ENCODE measurements at places on chromosomes 7 and 10. TPM values are rescaled to one million over a fixed set of nuclear protein-coding genes. Genes with fewer than 3 reads are reported as not detected.

- H3K4me3 ChIP-seq: no peak overlapping the region
- H3K4me1 ChIP-seq: no peaks in the 10 kb centered on the region
- no peak overlapping the region for H3K27ac ChIP-seq
- H3K36me3 ChIP-seq: no peaks in the 10 kb centered on the region
Observed at GRCh38 chr10:74718208-74718607, 108.2 kb upstream of the KAT6B start.

GRCh38 chr7:117021366-117021765 is 68.1 kb downstream of the ST7 start:
- H3K27ac ChIP-seq: peak overlapping the region; percentile 54
- no peaks in the 10 kb centered on the region for H3K4me1 ChIP-seq
- no peaks in the 10 kb centered on the region for H3K27me3 ChIP-seq
- no peak for DNase-seq
- no peaks in the 10 kb centered on the region for H3K36me3 ChIP-seq

DNA sequence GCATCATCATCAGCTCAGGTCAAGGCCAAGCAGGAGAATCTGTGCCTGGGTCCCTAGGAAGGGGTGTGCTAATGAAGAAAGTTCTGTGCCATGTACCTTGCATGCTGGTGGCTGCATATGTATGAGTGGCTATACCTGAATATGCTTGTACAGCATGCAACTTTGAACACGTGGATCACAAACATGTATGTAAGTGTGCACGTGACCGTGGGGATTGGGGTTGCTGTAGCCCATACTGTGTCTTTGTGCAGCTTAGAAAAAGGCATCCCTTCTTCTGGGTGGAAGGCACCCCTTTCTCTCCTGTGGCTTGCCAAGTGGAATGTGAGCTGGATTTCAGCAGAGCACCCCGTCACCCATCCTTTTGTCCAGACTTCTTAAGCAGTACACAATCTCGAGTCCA is 13.8 kb downstream of the EMX2 start:
- H3K27me3 ChIP-seq: no peaks in the 10 kb centered on the region
- no peak for DNase-seq
- no peak overlapping the region for H3K27ac ChIP-seq
- H3K36me3 ChIP-seq: no peaks in the 10 kb centered on the region
- no peak overlapping the region for H3K4me3 ChIP-seq
- H3K4me1 ChIP-seq: peaks cover 8% of the 10 kb centered on the region

- H3K27ac ChIP-seq: no peak overlapping the region
- H3K27me3 ChIP-seq: no peaks in the 10 kb centered on the region
- no peak overlapping the region for H3K4me3 ChIP-seq
Observed at GRCh38 chr7:44967571-44968446, 11.0 kb downstream of the MYO1G start.

- no peaks in the 10 kb centered on the region for H3K27me3 ChIP-seq
- no peaks in the 10 kb centered on the region for H3K36me3 ChIP-seq
- H3K4me1 ChIP-seq: no peaks in the 10 kb centered on the region
- no peak overlapping the region for H3K27ac ChIP-seq
- H3K4me3 ChIP-seq: no peak overlapping the region
- no peak for DNase-seq
Observed at GRCh38 chr7:71746006-71746405, 614.1 kb downstream of the GALNT17 start.

SPDYE2B gene
- not detected for total RNA-seq

DNA sequence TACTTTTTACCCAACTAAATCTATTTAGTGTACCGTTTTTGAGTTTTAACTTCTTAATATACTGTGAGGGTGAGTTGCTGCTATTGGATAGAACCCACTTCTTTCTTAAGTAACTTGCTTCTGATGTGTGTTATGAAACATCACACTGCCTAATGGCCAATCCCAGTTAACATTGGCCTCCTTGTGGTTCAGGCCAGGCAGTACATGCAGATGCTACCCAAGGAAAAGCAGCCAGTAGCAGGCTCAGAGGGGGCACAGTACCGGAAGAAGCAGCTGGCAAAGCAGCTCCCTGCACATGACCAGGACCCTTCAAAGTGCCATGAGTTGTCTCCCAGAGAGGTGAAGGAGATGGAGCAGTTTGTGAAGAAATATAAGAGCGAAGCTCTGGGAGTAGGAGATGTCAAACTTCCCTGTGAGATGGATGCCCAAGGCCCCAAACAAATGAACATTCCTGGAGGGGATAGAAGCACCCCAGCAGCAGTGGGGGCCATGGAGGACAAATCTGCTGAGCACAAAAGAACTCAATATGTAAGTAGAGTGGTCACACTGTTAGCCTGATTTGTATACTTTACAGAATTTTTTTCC is 39.7 kb downstream of the TES start:
- no peaks in the 10 kb centered on the region for H3K27me3 ChIP-seq
- no peak for DNase-seq
- H3K27ac ChIP-seq: no peak overlapping the region
- no peaks in the 10 kb centered on the region for H3K36me3 ChIP-seq
- H3K4me1 ChIP-seq: no peaks in the 10 kb centered on the region
- no peak overlapping the region for H3K4me3 ChIP-seq

- no peak for DNase-seq
- H3K4me1 ChIP-seq: no peaks in the 10 kb centered on the region
- no peak overlapping the region for H3K4me3 ChIP-seq
- no peaks in the 10 kb centered on the region for H3K36me3 ChIP-seq
Observed at GRCh38 chr7:106462365-106462859, 177.6 kb upstream of the NAMPT start.

- no peak overlapping the region for H3K27ac ChIP-seq
- DNase-seq: no peak
- no peaks in the 10 kb centered on the region for H3K27me3 ChIP-seq
- no peak overlapping the region for H3K4me3 ChIP-seq
- no peaks in the 10 kb centered on the region for H3K4me1 ChIP-seq
- H3K36me3 ChIP-seq: no peaks in the 10 kb centered on the region
Observed at GRCh38 chr10:75639736-75640135, 208.3 kb downstream of the LRMDA start.

DNA sequence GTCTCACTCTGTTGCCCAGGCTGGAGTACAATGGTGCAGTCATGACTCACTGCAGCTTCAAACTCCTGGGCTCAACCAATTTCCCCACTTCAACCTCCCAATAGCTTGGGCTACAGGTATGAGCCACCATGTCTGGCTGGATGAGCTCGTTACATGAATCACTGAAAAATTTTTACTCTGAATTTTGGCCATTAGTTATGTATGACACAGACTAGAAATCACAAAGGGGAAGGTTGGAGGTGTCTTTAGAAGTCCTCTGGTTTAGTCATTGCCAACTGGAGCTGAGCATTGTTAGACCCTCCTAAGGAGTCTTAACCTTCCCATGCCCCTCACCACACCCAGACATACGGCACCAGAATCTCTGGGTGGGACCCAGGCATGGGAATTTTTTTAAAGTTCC is 34.7 kb downstream of the SVIL start:
- no peak overlapping the region for H3K4me3 ChIP-seq
- H3K27me3 ChIP-seq: no peaks in the 10 kb centered on the region
- no peaks in the 10 kb centered on the region for H3K36me3 ChIP-seq
- peaks cover 7% of the 10 kb centered on the region for H3K4me1 ChIP-seq
- H3K27ac ChIP-seq: peak overlapping the region; percentile 78

DNA sequence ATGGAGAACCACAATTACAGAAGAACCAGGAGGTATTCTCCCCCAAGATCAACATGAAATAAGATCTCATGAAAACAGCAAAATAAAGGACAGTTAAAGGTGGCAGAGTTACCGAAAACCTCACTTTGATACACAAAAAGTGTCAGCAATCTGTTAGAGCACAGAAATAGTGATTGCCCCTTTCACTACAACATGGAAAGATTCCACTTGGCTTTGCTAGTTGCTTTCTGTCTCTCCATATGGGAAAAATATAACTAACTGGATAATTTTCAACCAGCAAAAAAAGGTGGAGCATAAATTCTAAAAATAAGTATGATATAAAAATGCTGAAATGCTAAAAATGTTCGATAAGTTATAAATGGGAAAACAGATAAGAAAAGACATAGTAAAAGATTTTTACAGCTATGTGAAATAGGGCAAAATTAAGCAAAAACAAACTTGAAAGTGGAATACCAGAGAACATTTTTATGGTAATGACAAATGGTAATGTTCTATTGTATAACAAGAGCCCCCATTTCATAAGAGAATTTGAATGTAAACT is 90.2 kb downstream of the GPR85 start:
- H3K27ac ChIP-seq: no peak overlapping the region
- H3K27me3 ChIP-seq: no peaks in the 10 kb centered on the region
- DNase-seq: no peak
- no peaks in the 10 kb centered on the region for H3K4me1 ChIP-seq

DNA sequence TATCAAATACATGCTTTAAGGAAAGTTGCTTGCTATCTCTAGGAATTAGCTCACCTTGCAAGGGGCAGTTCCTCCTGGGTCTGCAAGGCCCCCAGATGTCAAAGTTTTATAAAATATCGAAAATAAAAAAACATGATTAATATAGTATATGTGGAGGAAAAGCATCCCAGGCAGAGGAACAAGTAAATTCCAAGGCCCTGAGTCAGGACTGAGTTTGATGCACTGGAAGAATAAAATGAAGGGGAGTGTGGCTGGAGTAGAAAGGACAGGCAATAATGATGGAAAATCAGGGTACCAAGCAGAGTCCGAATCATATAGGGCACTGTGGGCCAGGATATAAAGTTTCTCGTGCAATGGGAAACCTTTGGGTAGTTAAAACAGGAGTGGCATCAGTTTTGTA is 112.4 kb upstream of the EEPD1 start:
- no peak overlapping the region for H3K4me3 ChIP-seq
- H3K36me3 ChIP-seq: no peaks in the 10 kb centered on the region
- no peaks in the 10 kb centered on the region for H3K4me1 ChIP-seq
- H3K27ac ChIP-seq: no peak overlapping the region
- H3K27me3 ChIP-seq: no peaks in the 10 kb centered on the region

DNA sequence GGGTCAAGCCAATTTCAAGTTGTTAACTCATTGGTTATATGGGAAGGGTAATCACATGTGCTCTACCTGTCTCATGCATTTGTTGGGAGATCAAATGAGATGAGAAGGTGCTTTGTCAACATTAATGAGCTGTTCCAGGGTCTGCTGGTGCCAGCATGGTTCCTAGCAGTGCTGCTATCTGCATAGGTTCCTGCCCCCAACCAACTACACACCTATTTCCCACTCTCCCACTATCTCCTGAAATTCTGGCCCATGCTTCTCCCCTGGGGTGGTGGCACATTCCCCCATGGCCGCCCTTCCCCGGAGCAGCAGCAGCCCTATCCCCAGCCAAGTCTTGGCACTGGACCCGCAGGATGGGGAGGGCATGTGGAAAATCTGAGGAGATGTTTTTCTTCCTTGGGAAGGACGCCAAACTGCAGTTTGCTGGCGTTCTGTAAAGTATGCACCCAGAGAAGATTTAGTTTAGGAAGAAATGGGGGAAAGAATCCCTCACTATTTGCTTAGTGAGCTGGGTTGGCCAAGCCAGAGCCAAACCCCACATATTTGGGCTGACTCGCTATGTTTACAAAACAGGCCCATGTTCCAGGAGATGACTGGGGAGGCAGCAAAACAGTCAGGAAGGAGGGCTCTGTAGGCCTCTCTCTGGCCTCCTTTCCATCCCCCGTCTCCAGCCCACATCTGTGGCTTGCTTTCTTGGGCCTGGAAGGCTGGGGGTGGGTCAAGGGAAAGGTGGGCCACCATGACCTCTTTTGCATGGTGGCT is 42.5 kb downstream of the PPP1R3C start:
- peak overlapping the region; percentile 91 for H3K27ac ChIP-seq
- no peak overlapping the region for H3K4me3 ChIP-seq
- H3K4me1 ChIP-seq: peaks cover 33% of the 10 kb centered on the region
- DNase-seq: peak; percentile 77
- H3K36me3 ChIP-seq: no peaks in the 10 kb centered on the region

Data from uterus (tissue), 4 donors.